MM.1S (cell line): ENCODE measurements at places on chromosomes 13 and 19.

- H3K4me1 ChIP-seq = no peaks in the 10 kb centered on the region
- H3K36me3 ChIP-seq = no peaks in the 10 kb centered on the region
- no peaks in the 10 kb centered on the region for H3K27me3 ChIP-seq
- no peak overlapping the region for H3K27ac ChIP-seq
- no peak for DNase-seq
Observed at GRCh38 chr13:24355103-24355502, 45.7 kb downstream of the C1QTNF9 start.

- H3K4me3 ChIP-seq = no peak overlapping the region
- H3K36me3 ChIP-seq = no peaks in the 10 kb centered on the region
- DNase-seq = no peak
- H3K27ac ChIP-seq = no peak overlapping the region
- H3K4me1 ChIP-seq = no peaks in the 10 kb centered on the region
Observed at GRCh38 chr13:36709136-36709890, 35.5 kb downstream of the SERTM1 start.

- peak; percentile 94 for DNase-seq
- H3K4me1 ChIP-seq = peaks cover 49% of the 10 kb centered on the region
- no peaks in the 10 kb centered on the region for H3K36me3 ChIP-seq
- peak overlapping the region; percentile 68; the same call in 1 of the 2 replicates for H3K27ac ChIP-seq
- no peaks in the 10 kb centered on the region for H3K27me3 ChIP-seq
Observed at GRCh38 chr13:79194272-79194671, 211.8 kb downstream of the RBM26 start.

- H3K4me1 ChIP-seq = no peaks in the 10 kb centered on the region
- H3K36me3 ChIP-seq = no peaks in the 10 kb centered on the region
- no peak for DNase-seq
- no peak overlapping the region for H3K27ac ChIP-seq
- no peaks in the 10 kb centered on the region for H3K27me3 ChIP-seq
Observed at GRCh38 chr13:35342440-35342839, 134.0 kb downstream of the MAB21L1 start.

- H3K4me1 ChIP-seq = no peaks in the 10 kb centered on the region
- no peaks in the 10 kb centered on the region for H3K36me3 ChIP-seq
- H3K27me3 ChIP-seq = no peaks in the 10 kb centered on the region
- DNase-seq = no peak
- no peak overlapping the region for H3K4me3 ChIP-seq
Observed at GRCh38 chr13:47553329-47553977, 447.6 kb downstream of the SUCLA2 start.

DNA sequence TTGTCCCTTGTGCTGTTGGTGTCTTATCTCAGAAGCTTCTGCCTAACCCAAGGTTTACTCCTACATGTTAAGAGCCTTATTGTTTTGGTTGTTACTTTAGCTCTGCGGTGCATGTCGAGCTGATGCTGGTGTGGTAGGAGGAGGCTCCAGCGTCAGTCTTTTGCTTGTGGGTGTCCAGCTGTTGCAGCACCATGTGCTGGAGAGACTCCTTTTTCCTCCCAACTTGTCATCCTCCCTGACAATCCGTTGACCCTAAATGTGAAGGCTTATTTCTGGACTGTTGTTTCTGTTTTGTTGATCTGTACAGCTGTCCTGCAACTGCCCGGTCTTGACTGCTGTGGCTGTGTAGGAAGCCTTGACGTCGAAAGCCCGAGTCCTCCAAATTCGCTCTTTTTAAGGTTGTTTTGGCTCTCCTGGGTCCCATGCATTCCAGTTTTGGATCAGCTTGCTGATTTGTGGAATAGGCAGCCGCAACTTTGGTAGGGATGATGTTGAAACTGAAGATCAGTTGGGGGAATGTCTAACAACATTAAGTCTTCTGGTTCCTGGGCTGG is 15.3 kb downstream of the NAXD start:
- DNase-seq = no peak
- H3K27ac ChIP-seq = no peak overlapping the region
- no peaks in the 10 kb centered on the region for H3K36me3 ChIP-seq
- no peaks in the 10 kb centered on the region for H3K27me3 ChIP-seq
- no peaks in the 10 kb centered on the region for H3K4me1 ChIP-seq
- no peak overlapping the region for H3K4me3 ChIP-seq

DNA sequence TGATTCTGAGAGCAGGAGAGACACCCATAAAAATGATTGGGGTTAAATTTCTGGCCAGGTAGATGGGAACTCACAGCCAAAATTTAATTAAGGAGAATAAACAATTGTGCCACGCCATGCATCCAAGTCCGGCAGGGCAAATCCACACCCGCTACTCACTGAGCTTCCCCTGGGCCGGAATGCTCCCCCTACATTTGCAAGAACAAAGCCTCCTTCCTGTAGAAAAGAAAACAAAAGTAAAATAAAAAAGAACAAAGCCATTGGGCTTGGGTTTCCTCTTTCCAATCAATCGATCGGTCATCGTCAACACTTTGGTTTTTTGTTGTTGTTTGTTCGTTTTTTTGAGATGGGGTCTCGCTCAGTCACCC is 30.2 kb upstream of the TFDP1 start:
- no peak overlapping the region for H3K27ac ChIP-seq
- DNase-seq = no peak
- no peaks in the 10 kb centered on the region for H3K27me3 ChIP-seq
- H3K4me1 ChIP-seq = no peaks in the 10 kb centered on the region
- H3K4me3 ChIP-seq = no peak overlapping the region

GRCh38 chr19:9431475-9431874 is 3.9 kb downstream of the ZNF266 start:
- H3K36me3 ChIP-seq = peaks cover 10% of the 10 kb centered on the region
- H3K27ac ChIP-seq = no peak overlapping the region
- H3K4me1 ChIP-seq = peaks cover 12% of the 10 kb centered on the region; the same call in 1 of the 2 replicates
- H3K27me3 ChIP-seq = no peaks in the 10 kb centered on the region
- DNase-seq = no peak

DNA sequence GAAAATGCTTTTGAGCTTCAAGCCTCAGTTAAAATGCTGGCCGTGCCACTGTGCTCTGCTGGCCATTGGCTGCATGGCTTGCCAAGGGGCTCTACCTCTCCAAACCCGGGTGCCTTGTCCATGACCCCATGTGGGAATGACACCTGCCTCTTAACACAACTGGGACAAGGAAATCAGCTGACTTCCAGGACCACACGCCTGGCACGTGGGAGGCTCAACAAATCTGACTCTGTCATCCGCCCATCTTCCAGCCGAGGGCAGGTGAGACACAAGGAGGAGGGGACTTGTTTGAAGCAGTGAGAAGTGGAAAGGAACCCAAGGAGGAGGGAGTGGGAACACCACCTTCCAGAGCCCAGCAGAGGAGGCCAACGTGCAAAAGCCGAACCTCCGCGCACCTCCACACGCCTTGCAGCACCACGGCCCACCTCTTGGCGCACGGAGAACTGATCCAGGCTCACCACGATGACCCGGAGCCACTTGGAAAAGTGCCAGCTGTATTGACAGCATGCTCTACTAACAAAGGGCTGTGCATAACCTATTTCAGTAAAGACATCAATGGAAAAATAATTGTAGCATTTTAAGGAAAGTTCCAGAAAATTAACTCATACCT is 38.3 kb downstream of the COL4A1 start:
- H3K27me3 ChIP-seq = no peaks in the 10 kb centered on the region
- H3K36me3 ChIP-seq = no peaks in the 10 kb centered on the region
- no peak overlapping the region for H3K4me3 ChIP-seq

DNA sequence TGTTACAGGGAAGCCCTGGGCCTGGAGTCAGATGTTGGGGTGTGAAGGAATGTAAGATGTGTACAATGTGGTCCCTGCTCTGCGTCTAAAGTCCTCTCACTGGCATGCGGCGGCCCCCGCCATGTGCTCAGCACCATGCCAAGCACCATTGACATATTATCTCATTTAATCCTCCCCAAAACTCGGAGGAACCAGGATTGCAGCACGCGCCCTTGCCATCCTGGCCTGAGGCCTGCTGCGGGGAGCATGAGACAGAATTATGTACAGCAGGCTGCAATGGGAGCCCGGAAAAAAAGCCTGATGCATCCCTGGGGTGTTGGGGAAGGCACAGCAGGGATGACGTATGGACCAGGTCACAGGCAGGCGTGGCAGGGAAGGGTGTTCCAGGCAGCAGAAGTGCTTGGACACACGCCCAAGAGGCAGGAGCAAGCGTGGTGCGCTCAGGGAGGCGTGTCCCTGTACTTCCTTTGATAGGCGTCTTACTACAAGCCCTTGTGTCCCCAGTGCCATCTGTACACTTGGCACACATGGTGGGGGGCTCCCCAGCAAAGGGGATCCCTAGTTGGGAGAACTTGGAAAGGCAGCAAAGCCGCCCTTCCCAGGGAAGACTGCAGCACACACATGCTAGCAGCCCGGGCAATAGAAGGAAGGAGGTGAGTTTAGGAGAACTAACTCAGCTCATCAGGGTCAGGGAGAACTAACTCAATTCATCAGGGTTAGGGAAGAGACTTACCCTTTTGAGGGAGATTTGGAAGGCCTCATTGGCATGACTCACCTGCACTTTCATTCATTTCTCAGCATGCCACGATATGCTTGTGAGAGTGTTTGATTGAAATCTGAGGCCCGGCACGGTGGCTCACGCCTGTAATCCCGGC is 3.4 kb downstream of the EVI5L start:
- no peak overlapping the region for H3K4me3 ChIP-seq
- peaks cover 4% of the 10 kb centered on the region; the same call in 1 of the 2 replicates for H3K27me3 ChIP-seq
- no peaks in the 10 kb centered on the region for H3K4me1 ChIP-seq
- no peaks in the 10 kb centered on the region for H3K36me3 ChIP-seq
- no peak overlapping the region for H3K27ac ChIP-seq
- DNase-seq = no peak

- H3K36me3 ChIP-seq = no peaks in the 10 kb centered on the region
- DNase-seq = peak; percentile 62
- H3K4me1 ChIP-seq = peaks cover 7% of the 10 kb centered on the region; the same call in 1 of the 2 replicates
- no peak overlapping the region for H3K27ac ChIP-seq
Observed at GRCh38 chr13:60431108-60431700, 34.2 kb downstream of the TDRD3 start.

GRCh38 chr19:1522061-1522460 is 1.8 kb upstream of the PLK5 start:
- H3K36me3 ChIP-seq = no peaks in the 10 kb centered on the region
- H3K27ac ChIP-seq = no peak overlapping the region
- peaks cover 82% of the 10 kb centered on the region for H3K27me3 ChIP-seq
- no peak overlapping the region for H3K4me3 ChIP-seq

DNA sequence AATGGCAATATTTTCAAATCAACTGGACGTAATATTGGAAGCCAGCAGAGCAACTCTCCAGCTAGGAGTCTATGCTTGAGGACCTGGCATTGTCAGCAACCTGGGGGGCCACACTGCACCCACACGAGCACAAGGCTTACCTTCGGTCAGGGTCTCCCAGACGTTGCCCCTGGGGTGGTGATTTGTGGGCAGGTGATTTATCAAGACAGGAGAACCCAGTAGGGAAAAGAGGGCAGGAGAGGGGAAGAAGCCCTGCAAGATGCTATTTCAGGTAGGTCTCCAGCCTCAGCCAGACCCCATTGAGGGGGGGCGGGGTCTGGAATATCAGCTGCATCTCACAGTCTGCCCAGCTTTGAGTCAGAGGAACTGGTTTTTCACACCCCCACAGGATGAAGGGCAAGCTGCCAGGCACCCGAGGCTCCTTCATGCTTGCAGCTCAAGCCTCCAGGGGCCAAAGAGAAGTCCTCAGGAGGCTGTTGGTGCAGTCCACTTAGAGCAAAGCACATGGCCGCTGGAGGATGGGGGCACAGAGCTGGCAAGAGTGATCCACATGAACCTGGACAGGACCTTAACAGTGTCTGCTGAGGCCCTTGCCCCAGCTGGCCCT is 80.9 kb upstream of the UQCRFS1 start:
- no peaks in the 10 kb centered on the region for H3K4me1 ChIP-seq
- H3K27ac ChIP-seq = no peak overlapping the region
- H3K36me3 ChIP-seq = no peaks in the 10 kb centered on the region
- no peak for DNase-seq

DNA sequence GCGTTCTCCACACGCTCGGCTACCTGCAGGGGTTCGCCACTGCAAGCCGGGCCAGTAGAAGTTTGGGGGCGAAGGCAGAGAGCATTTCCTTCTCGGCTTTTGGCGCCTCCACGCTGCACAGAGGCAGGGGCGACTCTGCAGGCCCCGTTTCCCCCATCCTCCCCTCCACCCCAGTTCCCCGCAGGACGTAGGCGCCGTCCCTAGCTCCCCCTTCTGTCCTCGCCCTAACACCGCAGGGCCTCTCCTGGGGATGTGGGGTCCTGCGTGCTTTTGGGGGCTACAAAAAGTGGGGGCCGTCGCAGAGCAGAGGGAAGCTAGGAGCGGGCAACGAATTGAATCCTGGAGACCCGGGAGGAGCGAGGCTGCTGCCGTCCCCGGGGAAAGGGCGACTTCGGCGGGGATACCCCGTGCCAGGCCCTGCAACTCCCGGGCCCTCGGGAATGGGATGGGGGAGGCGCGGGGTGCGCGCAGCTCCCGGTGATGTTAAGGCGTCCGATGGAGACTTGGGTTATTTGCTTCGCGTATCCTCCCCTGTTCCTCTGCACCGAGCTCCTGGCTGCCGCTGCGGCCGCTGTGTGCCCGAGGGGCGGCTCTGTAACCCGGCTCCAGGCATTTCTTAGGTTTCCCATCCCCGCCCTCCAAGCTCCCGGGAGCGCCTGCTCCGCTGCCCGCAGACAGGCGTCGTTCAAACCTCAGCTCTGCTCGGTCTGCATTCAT is 255.9 kb upstream of the SOX21 start:
- no peak overlapping the region for H3K27ac ChIP-seq
- H3K4me3 ChIP-seq = no peak overlapping the region
- no peaks in the 10 kb centered on the region for H3K36me3 ChIP-seq
- DNase-seq = no peak
- H3K27me3 ChIP-seq = no peaks in the 10 kb centered on the region
- H3K4me1 ChIP-seq = no peaks in the 10 kb centered on the region

- no peak overlapping the region for H3K27ac ChIP-seq
- no peaks in the 10 kb centered on the region for H3K27me3 ChIP-seq
- no peak for DNase-seq
- no peak overlapping the region for H3K4me3 ChIP-seq
Observed at GRCh38 chr19:4385291-4386040, 14.9 kb downstream of the SH3GL1 start.

GRCh38 chr19:50778906-50779430 is 8.7 kb downstream of the GPR32 start:
- H3K27me3 ChIP-seq = peaks cover 82% of the 10 kb centered on the region
- H3K27ac ChIP-seq = no peak overlapping the region
- DNase-seq = no peak
- no peaks in the 10 kb centered on the region for H3K4me1 ChIP-seq

DNA sequence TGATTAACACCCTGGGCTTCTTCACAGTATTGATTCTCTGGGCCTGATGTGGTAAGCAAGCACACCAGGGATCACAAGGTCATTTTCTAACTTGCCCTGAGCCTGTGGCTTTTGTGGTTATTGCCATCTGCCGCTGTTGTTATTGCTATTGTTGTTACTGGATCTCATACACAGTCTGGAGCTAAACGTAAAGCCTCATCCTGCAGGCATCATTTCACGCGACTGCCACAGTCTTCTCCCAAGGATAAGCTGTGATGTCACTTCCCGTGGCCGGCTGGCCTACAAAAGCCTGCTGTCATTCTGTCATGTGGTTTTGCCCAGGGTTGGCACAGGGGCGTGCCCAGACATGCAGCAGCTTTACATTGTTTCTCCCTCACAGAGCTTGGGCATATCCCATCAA is 154.0 kb upstream of the GPR12 start:
- H3K27me3 ChIP-seq = no peaks in the 10 kb centered on the region
- H3K4me3 ChIP-seq = no peak overlapping the region
- DNase-seq = no peak
- H3K27ac ChIP-seq = no peak overlapping the region
